ENCODE measurements at places on chromosomes 2 and 18.

DNA sequence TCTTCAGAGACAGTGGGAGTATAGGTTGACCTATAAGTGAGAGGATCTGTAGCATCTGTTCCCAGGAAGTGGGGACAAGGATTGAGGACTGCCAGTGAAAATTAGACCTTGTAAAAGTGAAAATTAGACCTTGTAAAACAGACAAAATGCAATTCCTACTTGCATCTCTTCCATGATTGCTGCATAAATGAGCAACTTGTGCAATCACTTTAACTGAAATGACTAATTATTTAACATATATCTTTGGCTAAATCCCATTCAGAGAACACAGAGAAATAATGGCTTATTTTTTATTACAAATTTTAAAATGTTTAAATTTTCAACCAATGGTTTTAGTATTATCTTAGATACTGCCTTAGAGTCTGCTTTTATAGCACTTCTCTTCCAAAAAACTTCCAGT, 67.2 kb upstream of the NABP1 start:
- DNase-seq = no peak

DNA sequence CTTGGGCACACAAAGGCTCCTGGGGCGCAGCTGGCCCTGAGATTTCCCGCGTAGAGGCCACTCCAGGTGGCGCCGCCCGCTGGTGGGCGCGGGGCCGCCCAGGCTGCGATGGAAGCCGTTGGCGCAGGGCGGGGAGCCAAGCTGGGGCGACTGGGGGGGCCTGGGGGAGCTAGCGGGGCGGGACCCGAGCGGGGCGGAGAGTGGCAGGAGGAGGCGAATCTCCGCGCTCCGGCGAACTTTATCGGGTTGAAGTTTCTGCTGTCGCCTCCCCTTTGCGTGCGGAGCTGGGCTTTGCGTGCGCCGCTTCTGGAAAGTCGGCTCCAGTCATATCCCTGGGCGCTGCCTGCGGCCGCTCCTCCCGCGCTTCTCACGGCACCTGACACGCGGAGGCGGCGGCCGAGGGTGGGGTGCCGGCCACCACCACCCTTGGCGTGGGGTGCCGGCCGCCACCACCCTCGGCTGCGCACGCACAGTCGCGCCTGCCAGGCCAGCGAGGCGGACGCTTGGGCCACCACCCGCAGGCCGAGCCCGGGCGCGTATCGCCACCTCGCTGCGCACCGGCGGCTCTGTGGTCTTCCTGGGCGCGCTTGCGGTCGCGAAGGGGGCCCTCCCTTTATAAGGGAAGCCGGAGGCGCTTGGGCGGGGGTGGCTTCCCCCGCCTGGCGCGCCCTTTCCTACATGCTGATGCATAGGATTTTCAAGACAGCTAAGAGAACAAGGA, 919 bp upstream of the CYP1B1 start:
- peak; percentile 73 for DNase-seq

- DNase-seq = no peak
Measured at GRCh38 chr2:198452327-198452726, 647.9 kb downstream of the PLCL1 start.

- DNase-seq = no peak
Measured at GRCh38 chr2:164252568-164253287, 368.6 kb downstream of the GRB14 start.

DNA sequence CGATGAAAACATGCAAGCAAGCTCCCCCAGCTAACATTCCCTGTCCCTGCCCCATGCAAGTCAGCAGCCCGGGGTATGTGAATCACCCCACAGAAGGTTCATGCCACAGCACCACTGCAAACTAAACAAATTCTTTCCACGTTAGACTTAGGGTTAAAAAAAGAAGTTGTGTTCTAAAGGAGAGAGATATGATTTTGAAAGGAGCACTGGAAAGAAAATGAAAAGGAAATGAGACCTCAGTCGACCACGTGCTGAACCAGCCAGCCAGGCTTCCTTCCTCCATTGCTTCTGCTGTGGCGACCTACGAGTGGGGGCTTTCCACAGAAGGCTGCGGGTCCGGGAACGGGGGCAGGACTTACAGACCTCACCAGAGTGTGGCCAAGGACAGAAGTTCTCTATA, 52.0 kb downstream of the ARL4C start:
- no peak for DNase-seq

GRCh38 chr18:40670668-40671375, 1284.2 kb upstream of the PIK3C3 start:
- DNase-seq = no peak

GRCh38 chr2:186702501-186702900, 8.6 kb downstream of the FAM171B start:
- DNase-seq = no peak

GRCh38 chr2:38095996-38096861, 20.3 kb upstream of the CYP1B1 start:
- peak; percentile 66 for DNase-seq

DNA sequence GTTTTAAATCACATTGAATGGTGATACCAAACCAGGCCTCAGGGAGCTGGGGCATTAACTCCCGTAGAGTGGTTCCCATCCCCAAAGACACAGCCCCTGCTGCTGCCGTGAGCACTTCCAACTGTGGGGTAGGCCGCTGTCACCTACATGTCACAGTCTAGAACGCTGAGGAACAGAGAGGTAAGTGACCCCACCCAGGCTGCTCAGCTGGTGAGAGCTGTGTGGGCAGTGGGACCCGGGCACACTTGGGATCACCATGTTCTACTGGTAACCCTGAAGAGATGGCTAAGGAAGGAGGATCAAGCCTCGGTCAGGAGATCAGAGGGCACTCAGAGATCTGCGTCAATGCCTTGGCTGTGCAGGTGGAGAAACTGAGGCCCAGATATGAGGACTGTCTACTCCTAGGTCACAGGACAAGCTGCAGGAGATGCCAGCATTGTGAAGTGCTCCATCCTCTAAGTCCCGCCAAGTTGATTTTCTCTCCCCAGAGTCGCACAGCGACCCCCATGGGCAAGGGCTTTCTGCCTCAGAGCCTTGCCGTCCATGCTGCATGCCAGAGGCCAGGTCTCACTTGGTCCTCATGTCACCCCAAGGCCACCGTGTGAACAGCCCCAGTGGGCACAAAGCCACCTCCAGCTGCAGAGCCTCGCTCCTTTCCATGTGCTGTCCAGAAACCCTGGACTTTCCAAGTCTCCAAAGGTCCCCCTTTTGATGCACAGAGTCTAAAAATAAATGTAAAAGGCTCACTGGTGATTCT, 144.2 kb upstream of the OTOS start:
- no peak for DNase-seq

- DNase-seq = no peak
Measured at GRCh38 chr2:118853651-118854291, 6.3 kb upstream of the EN1 start.

DNA sequence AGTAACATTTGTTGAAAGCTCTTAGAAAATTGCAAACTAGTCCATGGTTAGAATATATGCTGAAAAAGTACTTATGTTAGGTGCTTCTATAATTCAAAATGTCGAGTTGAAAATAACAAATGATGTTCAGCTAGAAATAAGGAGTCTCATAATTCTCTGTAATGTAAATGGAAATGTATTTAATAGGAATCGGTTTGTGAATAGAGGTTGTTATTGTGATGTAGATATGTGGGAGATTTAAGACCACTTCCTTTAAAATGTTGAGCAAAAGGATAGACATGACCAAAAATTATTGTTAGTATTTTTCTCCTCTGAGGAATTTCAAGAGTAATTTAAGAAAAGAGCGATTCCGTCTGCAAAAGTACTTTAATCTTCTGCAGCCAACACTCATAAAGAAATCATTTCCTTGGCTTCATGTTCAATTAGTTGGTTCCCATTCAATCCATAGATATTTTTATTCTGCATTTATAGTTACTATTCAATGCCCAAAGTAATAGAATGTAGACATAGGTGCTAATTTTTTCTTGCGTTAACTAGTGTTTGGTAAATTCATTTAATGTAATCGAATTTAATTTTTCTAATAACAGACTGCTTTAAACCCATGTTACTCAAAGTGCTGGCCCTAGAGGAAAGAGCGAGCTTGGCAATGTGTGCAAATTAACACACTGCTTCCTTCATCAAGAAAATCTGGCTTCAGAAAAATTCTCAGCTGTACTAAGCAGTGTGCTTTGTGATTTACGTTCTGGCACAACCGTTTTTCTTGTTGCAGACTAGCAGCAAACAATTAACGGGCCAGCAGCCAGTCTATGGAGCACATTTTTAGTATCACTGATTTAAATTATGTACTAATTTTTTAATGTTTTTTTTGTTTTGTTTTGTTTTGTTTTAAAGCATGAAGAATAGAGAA, 32.2 kb downstream of the FN1 start:
- DNase-seq = no peak

GRCh38 chr2:216144857-216145256, 35.7 kb downstream of the XRCC5 start:
- no peak for DNase-seq

GRCh38 chr2:215272918-215273317, 38.9 kb upstream of the ATIC start:
- no peak for DNase-seq

DNA sequence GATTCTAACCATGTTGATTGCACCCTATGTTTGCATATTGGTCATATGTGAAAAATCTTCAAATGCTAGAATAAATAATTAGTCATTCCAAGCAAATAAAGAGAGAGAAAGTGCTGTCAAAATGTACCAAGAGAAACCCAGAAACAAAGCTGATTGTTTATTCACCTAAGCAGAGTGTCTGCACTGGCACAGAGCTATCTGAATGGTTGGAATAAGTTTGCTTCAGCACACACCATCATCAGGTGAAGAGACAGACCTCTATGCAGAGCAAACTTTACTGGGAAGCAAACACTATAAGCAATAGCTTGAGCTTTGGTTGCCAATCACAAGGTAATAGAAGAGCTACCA, 25.4 kb downstream of the DSG4 start:
- DNase-seq = no peak

DNA sequence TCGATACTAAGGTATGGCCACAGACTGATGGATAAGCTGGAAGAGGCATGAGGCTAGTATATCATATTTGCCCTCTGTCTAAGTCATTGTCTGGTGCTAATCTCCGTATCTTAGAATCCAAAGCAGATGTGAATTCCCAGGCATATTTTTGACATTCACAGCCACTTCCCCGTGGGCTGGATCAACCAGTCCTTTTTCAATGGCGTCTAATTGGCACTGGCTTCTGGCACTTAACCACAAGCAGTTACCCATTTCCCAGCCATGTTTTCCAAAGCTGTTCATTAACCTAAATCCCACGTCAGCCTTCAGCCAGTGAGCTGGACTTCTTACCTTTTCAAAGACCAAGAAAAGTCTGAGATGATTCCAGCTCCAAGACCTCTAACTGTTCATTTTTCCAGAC, 20.7 kb upstream of the ZNF407 start:
- no peak for DNase-seq

- no peak for DNase-seq
Measured at GRCh38 chr18:57207124-57207916, 60.4 kb downstream of the BOD1L2 start.

DNA sequence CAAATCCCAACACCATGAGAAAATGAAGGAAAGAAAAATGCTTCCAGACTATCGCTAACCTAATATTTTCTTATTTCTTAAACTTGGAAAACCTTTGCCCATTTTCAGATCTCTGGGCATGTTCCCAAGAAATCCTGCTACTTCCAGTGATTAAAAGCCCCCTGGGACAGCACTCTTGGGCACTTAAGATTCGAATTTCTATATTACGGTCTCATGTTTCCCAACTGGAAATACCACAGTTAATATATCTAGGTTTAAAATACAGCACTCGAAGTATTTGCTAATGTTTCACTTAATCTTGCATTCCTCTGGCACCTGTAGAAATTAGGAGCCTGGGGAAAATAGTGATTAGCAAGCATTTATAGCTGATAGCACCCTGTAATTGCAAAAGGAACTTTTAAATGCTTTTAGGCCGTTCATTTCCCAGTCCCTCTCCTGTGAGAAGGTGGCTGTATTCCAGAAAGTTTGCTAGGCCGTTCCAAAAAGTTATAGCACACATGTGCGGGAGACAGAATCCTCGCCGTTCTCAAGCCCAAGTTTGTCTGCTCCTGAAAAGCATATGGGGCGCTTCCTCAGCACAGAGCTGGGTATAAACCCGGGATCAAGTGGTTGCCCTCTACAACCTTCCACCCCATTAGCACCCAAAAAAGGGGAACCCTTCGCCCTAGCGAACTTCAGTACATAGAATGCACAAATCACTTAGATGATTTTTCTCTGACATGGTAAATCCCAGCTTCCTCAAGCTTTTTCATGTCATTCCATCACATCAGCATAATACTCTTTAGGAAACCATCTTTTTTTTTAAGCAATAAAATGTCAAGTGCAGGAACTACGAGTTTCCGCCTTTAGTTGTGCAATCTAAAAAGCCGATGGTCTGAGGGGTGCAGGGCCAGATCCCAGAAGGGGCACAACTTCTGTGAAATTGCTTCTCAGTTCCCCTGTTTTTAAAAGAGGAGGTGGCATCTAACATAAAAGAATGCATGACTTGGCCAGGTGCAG, 60.6 kb downstream of the DIPK1C start:
- DNase-seq = no peak

DNA sequence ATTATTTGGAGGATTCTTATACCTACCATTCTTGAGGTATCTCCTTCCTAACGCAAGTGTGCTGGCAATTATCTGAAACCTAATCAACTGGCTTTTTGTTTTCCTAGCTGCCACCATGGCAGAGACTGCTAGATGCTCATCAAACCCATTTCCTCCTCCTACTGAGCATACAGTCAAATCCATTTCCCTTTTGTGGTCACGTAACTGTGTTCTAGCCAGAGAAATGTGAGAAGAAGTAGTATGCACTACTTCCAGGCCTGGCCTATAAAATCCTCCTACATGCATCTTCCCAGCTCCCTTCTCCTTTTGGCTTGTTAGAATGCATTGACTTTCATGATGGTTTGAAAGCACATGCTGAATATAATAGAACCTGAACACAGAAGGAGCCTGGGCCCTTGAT, 494.1 kb upstream of the MEIS1 start:
- DNase-seq = no peak

DNA sequence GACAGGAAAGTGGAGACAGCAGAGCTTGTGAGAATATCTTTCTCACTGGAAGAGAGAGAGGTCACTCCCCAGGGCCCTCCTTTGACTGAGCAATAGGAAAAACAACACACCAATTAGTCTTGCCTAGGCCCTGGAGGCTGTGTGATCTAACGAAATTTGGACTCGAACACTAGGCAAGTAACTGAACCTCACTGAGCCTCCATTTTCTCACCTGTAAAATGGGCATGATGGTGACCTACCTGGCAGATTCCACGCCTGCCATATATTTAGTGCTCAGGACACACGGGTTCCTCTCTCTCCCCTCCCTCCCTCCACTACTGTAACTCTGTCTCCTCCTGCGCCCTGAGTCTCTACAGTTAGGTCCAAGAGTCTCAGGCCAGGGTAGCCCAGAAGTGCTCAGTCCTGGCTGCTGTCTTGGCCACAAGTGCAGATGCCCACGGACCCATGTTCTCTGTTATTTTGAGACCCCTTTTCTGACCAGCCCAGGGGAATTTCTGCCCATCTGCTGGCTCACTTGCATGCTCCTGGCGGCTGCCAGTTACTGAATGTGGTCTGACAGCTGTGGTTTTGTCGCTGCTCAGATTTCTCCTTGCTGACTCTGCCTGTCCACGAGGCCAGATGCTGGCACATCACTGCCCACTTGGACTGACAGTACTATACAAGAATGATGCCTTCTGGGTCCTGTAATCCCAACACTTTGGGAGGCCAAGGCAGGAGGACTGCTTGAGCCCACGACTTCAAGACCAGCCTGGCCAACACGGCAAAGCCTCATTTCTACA, 9.6 kb upstream of the GIGYF2 start:
- DNase-seq = no peak
